ENCODE measurements at places on chromosomes 12 and 14.

GRCh38 chr12:92519284-92519683, 183.5 kb upstream of the PLEKHG7 start:
- DNase-seq: no peak

DNA sequence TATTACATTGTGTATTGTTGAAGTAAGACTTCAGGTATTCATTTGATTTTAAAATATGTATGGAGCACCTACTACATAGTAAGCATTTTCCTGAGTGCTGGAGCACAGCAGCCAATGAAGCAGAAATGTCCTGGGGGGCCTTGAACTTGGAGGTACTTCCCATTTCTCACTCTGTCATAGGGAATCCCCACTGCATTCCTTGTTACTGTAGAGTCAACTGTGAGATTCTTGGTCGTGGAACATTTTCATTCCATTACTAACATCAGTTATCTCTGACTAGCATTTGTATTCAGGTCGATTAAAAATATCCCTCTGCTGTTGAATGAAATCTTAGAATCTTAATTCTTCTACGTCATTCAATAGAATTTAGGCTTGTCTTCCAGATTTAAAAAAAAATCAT, 66.7 kb downstream of the PDE3A start:
- no peak for DNase-seq

DNA sequence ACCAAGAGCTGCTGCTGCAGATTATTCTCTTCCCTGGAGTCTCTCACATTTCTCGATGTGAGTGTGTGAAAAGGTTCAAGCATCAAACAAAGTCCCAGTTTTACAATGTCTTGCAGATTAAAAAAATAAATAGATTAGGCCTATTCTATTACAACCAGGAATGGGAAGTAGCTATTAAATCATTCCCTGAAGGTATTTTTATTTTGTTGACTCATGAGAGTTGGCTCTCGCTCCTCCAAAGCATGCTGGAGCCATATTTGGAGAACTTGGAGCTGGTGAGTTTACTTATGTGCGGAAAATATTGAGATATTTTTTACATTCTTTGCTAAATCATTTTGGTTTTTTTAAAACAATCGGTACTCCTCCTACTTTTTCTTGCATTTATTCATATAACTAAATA, 572.3 kb downstream of the ETNK1 start:
- no peak for DNase-seq

GRCh38 chr12:106863189-106863588, 88.7 kb downstream of the RIC8B start:
- DNase-seq: no peak

DNA sequence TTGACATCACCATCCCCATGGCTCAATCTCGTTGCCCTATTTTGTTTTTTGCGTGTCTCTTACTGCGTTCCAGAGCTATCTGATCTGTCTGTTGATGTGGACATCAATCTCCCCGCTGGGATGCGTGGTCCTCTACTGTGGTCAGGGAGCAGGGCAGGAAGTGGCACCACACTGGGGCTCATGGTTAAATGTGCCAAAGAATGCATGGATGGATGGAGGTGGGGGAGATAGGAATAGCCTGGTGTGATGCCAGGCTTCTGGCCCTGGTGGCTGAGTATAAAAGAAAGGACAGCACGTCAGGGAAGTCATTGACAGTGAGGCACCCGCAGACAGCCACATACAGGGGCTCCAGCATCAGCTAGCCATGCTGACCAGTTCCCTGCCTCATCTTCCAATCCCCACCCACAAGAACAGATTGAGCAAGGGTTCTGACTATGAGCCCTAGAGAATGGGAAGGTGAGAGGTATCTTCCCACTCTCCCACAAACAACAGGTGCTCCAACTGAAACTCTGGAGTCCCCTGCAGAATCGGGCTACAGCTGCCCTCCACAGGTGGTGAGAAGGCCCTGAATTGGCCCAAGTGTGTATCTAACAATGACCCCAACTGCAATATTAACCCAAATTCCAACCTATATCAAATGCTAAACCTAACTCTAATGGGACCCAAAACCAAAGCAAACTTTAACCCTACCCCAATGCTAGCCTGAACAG, 2.7 kb upstream of the BEGAIN start:
- DNase-seq: no peak

- DNase-seq: no peak
These were observed 150.4 kb downstream of the CALM1 start for GRCh38 chr14:90547250-90547649.

DNA sequence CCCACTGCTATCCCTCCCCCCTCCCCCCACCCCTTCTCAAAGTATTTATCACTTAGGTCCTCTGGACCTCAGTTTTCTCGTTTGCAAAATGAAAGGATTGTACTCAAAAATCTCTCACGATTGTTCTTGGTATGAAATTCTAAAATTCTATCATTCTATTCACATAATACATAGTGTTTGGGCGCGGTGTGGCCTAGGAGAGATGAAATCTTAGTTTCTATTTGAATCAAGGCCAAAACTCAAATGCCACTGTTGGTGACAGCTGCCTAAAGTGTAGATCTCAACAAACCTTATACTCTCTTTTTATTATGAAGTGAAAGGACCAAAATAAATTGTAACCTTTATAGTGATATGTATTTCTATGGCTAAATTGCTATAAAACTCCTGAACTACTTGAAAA, 23.7 kb upstream of the YAF2 start:
- no peak for DNase-seq
